Lung microvascular endothelial cell (primary cell): ENCODE measurements at places on chromosomes 3 and 15.

- DNase-seq = no peak
These were observed 26.6 kb downstream of the ACSBG1 start for GRCh38 chr15:78207641-78208340.

- no peak for DNase-seq
These were observed 220.3 kb downstream of the CACNA2D3 start for GRCh38 chr3:54342676-54343075.

DNA sequence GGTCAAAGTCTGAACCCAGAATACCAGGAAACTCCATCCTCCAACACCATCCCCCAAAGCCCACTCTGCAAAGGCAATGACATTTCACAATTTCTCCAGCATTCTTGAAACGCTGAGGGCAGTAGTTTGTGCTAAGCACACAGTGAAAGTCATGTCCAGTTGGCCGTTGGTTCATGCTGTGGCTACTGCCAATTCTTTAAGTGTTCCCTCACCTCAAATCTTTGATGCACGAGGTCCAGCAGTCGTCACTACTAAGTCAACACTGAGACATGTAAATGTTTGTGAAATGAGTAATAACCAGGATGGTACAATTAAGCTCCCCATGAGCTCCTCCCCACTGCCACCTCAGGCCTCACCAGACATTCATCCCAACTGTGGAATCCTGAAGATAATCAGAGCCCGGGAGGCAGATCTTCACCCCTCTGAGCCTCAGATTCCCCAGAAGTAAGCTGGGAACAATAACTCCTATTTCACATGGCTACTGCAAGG lies 7.0 kb downstream of the SUCLG2 start:
- no peak for DNase-seq

DNA sequence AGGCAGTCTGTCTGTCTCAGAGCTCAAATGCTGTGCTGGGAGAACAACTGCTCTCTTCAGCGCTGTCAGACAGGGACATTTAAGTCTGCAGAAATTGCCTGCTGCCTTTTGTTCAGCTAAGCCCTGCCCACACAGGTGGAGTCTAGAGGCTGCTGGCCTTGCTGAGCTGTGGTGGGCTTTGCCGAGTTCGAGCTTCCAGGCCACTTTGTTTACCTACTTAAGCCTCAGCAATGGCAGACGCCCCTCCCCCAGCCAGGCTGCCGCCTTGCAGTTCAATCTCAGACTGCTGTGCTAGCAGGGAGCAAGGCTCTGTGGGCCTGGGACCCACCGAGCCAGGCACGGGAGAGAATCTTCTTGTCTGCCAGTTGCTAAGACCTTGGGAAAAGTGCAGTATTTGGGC lies 25.0 kb upstream of the RPP14 start:
- DNase-seq = no peak

GRCh38 chr3:187802928-187803259 lies 57.6 kb upstream of the BCL6 start:
- DNase-seq = no peak

DNA sequence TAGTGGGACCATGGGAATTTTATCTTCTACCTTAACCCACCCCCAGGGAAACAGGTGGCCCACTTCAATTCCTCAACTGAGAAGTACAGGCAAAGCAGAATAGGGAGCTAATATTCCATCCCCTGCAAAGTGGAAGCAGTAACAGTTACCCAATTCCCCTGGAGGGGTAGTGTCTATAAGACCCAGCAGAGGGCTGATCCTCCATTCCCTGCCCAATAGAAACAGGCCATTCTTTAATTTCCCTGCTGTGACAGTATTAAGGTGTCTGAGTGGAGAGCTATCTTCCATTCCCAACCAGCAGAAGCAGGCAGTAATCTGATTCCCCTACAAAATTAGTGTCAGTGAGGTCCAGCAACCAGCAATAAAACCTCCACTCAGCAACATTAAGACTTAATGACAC lies 219.8 kb downstream of the ULK4 start:
- no peak for DNase-seq

DNA sequence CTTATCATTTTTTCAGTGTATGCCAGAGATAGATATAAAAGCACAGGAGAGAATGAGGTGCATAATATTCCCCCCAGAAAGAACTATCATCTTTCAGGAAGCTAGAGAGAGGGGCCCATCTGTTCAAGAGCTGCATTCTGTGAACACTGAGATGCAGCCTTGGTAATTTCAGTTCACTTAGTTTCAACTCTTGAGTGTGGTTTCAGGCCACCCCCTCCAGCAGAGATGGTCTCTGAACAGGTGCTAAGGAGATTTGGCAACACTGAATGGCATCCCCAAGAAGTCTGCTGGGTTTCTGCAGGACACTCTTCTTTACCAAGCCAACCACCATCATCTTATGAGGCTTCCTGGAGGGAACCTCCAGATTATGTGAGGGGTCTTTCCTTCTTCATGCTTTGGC lies 30.4 kb upstream of the LIMD1 start:
- no peak for DNase-seq

- DNase-seq = no peak
These were observed 830.9 kb upstream of the CFAP20DC start for GRCh38 chr3:59880717-59881116.

DNA sequence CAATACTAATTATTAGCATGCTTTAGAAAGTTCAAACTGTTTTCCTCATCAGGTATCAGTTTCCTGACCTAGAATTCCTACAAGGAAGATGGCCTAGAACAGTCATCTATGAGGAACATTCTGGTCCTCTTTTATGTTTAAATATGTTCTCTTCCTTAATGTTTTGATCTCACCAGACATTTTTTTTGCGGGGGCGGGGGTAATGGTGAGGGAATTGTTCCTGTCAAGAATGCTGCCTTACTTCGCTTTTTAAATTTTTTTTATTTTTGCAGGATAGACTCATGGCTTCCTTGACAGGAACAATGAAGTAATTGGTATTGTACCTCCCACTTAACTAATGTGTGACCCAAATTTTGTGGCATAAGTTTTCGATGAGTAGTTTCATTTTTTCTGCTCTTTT lies 44.3 kb upstream of the NANOGP8 start:
- DNase-seq = no peak

GRCh38 chr3:21750831-21751391 lies at the start of gene ZNF385D:
ZNF385D (minus strand) TSS chr3:21751210; CDS start chr3:21750916, 294 bp downstream.
- no peak for DNase-seq

GRCh38 chr15:39447346-39447745 lies 133.5 kb upstream of the THBS1 start:
- no peak for DNase-seq

GRCh38 chr3:4503050-4503449 lies 9.9 kb downstream of the ITPR1 start:
- no peak for DNase-seq
